ENCODE measurements at places on chromosomes 11 and 22. TPM values are rescaled to one million over a fixed set of nuclear protein-coding genes. Genes with fewer than 3 reads are reported as not detected.

INPP5J gene
- 0.22 TPM for total RNA-seq

PGR gene
- total RNA-seq = not detected

OR2D2 gene
- total RNA-seq = not detected

TMEM191B gene
- 3.8 TPM for total RNA-seq

OR56A1 gene
- not detected for total RNA-seq

MEN1 gene
- 42.7 TPM for total RNA-seq

UPB1 gene
- 1.4 TPM for total RNA-seq

CEP126 gene
- total RNA-seq = 2.6 TPM

ELFN2 gene
- 0.32 TPM for total RNA-seq

CCDC188 gene
- not detected for total RNA-seq

DNA sequence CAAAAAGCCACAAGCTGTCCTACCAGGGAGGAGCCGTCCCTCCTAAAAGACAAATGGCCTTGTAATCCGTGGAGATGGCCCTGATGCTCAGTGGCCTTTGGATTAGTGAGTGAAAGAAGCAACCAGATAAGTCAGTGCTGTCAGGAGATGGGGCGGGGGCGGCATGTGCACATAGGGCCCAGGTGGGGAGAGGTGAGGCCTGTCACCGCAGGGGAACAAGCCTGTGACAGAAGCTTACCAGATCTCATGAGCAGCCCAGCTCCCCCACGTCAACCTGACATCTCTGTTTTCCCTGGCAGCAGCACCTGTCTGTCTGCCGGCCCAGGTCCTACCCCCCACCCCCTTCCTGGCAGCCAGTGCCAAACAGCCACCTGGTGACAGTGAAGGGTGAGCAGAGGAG, 162.6 kb downstream of the BUD13 start:
- DNase-seq = no peak

DNA sequence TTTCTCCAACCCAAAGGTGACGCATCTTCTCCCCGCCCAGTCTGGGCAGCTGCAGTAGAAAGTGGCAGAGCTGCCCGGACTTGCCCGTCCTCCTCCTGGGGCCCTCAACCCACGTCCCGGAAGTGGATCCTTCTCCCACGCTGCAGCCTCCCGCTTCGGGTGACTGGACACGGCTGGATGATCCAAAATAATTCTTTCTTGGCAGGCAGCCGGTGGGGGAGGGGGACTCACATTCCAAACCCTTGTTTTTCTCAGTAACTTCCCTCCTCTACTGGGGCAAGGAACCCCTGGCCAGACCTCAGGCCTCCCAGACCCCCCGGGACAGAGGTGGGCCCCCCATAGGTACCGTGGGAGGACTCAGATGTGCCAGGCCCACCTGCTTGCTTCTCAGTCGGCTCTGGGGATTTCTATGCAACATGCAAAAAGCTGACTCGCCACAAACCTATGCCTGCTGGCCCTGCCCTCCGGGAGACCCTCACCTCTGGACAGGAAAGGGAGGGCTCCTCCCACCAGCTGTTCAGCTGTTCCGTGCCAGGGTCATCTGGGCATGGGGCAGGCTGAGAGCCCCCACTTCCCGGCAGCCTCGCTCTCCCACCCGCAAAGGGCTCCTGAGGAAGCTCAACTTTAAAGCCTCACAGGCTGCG, 1.4 kb downstream of the PLXNB2 start:
- DNase-seq = no peak

DNA sequence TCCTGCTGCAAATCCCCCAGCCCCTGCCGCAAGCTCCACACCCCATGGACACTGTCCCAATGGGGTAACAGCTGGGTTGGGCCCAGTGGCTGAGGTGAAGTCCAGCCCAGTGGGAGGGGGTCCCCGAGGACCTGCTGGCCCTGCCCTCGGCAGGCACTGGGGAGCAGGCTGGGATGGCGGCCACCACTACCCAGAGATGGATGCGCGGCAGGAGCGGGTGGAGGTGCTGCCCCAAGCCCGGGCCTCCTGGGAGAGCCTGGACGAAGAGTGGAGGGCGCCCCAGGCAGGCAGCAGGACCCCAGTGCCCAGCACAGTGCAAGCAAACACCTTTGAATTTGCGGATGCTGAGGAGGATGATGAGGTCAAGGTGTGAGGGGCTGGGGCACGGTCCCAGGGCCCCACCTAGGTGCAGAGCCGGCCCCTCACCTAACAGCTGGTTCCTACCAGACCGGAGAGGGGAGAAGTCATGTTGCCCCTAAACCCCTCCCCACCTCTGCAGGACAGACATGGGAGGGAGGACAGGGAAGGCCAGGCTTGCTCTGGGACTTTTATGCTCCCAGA, 8.2 kb downstream of the CDC42EP1 start:
- DNase-seq = no peak

DNA sequence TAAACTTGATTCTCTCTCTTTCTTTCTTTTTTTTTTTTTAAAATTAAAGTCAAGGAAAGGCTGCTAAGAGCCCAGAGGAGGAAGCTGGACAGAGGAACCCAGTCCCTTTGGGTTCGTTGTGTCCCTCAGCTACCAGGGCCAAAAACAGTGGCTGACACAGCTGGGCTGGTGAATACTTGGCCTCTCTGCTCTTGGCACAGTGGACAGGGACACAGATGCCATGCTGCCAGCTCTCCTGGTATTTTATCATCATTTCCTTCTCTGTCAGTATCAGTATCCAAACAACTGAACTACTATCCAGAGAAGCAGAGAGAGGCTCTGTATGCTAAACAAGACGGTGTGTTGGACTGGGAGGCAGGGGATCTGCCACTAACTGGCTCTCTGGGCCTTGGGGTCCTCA, 123.7 kb upstream of the CCDC90B start:
- no peak for DNase-seq

GRCh38 chr22:46564084-46564714, 26.8 kb upstream of the CELSR1 start:
- no peak for DNase-seq

- no peak for DNase-seq
These were observed 154.1 kb downstream of the MYO18B start for GRCh38 chr22:25896098-25896497.

DNA sequence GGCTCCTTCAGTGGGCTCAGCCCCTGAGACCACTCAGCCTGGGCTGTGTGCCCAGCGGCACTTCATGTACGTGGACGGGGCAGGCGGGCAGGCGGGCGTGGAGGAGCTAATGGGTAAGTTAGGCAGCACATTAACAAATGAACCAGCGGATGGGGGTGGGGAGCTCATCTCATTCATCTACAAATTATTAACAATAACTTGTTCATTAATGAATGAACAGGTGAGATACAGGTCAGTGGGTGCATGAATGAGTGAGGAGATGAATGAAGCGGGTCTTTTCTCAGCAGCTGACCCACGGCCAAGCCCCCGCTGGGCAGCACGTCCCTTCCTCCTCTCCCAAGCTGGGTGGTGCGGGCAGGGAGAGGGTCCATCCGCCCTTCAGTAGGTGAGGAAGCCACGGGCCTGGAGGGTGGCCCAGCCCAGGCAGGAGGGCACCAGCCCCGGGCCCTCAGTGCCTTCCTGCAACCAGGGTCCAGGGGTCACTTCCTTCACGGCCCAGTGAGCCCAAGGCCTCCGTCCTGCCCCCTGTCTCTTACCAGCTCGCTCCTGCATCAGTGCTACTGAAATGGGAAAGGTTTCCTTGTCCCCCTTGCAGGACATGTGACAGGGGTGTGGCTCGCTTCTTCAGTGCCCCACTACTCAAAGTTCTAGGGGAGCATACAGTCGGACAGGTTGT, 60.5 kb upstream of the KCNQ1OT1 start:
- DNase-seq = no peak

DNA sequence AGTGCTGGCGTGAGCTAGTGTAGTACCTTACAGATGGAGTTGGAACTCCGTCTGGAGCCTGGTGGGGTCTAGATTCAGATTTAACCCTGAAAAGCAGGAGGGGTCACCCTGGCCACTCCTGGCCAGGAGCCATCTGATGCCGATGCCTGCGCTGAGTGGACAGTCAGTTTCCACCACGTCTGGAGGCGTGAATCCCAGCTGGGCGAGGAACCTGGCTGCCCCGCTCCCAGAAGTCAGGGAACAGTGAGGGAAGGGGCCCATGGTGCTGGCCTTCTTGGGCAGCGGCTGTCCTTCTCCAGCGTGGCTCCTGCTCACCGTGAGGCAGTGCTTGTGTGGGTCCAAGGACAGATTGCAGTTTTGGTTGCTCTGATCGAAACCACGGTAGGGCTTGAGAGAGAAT, 76.3 kb downstream of the PARVB start:
- no peak for DNase-seq

DNA sequence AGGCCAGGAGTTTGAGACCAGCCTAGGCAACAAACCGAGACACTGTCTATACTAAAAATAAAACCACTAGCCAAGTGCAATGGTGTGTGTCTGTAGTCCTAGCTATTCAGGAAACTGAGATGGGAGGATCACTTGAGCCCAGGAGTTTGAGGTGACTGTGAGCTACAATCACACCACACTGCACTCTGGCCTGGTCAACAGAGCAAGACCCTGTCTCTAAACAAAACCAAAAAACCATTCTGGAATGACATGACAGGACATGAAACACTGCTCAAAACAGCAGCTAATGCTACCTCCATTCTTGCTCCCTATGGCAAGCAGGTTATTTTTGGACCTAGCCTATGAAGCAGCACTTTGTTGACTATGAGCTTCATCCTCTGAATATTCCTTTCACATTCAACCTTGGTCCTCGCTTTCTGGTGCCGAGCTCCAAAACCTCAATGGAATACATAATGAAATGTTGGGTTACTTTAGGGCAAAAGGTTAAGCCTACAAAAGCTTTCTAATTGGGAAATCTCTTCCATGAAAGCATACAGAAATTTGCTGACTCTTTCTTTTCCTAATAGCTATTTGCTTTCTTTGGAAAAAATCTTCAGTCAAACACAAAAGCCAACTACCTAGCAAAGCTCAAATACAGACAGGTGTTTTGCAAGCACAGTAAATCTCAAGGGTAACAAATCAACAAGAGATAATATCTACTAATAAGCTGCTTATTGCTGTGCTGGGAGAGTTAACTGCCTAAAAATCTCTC, 21.1 kb downstream of the SIK3 start:
- DNase-seq = no peak

GRCh38 chr11:43747130-43747802, 66.7 kb downstream of the HSD17B12 start:
- no peak for DNase-seq

- DNase-seq = no peak
These were observed 43.0 kb downstream of the BTG4 start for GRCh38 chr11:111469200-111469599.
